ENCODE measurements at places on chromosomes 2 and 18. TPM values are rescaled to one million over a fixed set of nuclear protein-coding genes. Genes with fewer than 3 reads are reported as not detected.

The ESCO1 gene
- 17.0 TPM for total RNA-seq

The CNTNAP5 gene
- not detected for total RNA-seq

The FSIP2 gene
- total RNA-seq, result 1.3 TPM

The C1QL2 gene
- total RNA-seq, result not detected

The TMEM200C gene
- 0.94 TPM for total RNA-seq

The GPR39 gene
- 0.31 TPM for total RNA-seq

The DYSF gene
- 21.8 TPM for total RNA-seq

The DTNA gene
- total RNA-seq, result 81.8 TPM

The PTPRN gene
- 0.58 TPM for total RNA-seq

The AQP4 gene
- total RNA-seq, result 0.27 TPM

DNA sequence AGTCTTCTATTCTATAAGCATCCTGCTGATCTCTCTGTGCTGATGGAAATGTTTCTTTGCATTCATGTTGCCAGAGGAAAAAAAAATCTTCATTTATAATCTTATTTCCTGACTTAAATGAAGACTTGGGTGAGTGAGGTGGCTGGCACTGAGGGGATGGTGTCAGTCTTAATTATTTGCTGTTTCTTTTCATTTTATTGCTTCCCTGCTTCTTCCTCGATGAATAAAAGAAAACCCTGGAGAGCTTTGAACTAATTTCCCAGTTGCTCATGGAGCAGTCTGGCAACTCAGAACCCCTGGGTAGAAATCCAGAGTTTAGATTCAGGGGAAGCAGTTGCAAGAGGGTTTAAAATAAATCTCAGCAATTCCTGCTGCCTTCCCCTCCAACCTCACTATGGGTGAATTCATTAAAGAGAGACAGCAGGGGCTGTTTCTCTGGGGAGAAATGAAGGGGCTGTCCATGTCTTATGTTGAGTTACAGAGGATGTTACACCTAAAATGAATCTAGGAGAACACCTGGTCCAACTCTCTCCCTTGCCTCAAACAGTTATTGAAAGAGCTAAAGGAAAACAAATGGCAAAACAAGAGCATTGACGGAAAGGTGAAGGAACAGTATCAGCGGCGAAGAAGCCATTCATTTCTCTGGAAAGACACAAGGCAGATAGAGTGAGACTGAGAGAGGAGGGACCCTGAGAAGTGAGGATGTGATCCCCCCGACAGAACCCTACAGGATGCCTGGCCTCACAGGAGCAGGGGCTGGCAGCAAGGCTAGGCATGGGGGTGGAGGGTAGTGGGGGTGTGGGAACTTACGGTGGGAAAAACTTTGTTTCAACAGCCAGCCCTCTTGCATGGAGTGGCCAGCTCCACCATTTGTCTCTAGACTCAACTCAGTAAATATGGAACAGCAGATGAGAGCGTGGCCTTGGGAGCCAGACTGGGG, 41.0 kb downstream of the SP110 start:
- no peak for DNase-seq

GRCh38 chr18:47552783-47553182, 301.3 kb upstream of the SKOR2 start:
- DNase-seq, result no peak

DNA sequence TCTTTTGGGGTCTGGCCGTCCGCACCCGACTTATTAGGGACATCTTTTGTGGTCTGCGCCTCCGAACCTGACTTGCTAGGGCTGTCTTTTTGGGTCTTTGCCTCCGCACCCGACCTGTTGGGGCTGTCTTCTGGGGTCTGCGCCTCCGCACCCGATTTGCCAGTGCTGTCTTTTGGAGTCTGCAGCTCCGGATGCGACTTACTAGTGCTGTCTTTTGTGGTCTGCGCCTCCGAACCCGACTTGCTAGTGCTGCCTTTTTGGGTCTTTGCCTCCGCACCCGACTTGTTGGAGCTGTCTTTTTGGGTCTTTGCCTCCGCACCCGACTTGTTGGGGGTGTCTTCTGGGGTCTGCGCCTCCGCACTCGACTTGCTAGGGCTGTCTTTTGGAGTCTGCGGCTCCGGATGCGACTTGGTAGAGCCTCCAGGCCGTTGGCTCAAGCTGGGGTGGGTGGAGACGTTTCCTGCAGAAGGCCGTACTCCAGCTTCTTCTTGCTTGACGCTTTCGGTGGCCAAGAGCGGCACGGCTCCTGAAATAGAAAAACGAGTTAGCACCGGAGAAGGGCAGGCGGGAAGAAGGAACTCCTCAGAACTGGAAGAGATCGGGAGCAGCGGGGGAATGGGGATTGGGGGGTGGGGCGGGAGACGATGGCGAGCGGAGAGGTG, 498 bp downstream of the TGOLN2 start:
- DNase-seq, result peak; percentile 75

DNA sequence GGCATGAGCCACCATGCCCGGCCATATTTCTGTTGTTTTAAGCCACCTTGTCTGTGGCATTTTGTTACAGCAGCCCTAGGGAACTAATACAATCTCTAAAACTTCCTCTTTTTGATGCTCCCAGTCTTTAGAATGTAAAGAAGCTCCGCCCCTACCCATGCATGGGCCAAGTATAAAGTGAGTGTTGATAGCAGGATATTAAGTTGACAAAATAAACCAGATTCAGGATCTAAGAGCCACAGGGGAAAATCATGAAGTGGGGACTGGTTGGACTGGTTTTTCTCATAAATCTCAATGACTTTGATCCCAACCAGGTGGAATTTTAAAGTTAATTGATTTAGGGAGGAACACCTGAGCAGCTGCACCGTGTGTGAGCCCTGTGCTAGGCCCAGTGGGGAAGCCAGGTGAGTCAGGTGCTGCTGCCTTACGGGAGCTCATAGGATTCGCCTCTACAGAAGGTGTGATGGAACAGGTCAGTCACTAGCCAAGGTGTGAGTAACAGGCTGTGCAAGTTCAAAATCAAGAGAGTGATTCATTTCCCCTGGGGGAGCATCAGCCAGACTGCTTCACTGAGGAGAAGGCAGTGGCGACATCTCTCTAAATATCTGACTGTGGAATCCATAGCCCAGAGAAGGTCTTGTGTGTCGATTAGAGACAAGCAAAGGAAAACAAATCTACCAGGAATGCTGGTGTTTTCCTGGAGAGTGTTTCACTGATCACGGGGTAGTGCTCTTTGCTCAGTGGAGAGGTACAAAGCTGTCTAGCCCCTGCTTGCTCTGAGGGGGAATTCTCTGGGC, 63.0 kb upstream of the MSH2 start:
- no peak for DNase-seq

DNA sequence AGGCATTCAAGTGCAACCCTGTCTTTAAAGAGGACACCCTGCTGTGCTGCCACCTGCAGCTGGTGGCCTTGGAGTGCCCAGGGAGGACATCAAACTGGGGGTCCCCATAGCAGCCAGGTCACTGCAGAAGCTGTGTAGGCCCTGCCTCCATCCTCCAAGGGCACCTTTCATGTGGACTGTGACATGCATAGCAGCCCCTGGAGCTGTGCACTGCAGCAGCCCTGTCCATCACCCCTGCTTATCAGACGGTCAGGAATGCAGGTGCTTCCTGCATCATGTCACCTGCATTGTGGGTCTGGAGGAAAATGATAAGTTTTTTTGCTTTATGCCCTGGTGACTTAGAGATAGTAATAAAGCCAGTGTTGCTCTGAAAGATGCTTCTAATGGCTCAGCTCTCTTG, 155.7 kb downstream of the DYSF start:
- DNase-seq, result peak; percentile 26

DNA sequence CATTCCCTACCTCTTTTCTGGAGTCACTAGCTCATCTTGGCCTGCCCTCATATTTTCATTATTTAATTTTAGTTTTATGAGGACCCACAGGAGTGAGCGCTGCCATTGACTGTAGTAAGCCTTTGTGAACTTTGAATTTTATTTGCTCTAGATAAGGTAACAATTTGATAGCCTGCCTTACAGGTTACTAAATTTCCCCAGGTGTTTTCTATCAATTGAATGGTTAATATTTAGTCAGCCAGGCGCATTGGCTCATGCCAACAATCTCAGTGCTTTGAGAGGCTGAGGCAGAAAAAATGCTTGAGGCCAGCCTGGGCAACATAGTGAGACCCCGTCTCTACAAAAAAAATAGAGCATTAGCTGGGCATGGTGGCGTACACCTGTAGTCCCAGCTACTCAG, 50.2 kb downstream of the DAW1 start:
- no peak for DNase-seq

DNA sequence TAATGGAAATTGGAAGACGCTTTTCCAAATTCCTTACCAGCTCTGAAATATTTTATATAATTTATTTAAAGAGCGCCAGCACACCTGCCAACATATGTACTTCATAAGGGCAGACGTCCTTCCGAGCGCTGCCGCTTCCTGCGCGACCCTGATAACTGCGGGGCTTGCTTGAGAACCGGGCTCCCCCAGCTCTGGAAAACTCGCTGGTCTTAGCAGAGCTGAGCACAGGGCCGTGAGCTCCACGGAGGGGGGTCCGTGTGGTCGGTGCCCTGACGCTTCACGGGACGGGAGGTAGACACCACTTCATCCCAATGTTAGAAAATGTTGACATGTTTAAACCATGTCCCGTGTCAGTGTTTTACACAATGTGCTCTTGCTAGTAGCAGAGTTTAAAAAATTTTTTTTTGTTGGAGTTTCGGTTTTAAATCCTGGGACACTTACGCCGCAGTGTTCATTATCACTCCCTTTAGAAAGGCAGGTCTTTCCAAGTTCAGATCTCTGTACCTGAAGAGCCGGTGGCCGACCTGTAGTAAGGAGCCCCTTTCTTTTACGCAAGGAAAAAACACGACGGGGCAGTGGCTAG, 1.6 kb downstream of the NFATC1 start:
- peak; percentile 59 for DNase-seq

GRCh38 chr2:36348721-36349120, 6.9 kb upstream of the CRIM1 start:
- DNase-seq, result no peak

DNA sequence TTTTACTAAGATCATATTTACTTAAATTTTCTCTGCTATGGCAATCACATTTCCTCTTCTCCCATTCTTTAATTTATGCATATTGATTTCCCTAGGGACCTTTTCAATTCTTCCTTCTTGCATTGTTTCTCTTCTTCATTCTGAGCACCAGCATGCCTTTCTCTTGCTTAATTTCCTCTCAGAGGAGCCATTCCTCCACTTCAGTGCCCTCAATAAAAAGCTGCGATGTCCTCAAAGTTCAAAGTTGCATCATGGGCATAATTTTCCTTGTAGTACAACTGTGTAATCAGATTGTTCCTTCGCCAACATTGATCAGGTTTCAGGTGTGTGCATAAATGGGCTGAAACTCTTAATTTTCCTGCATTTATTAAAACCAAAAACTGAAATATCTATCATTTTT, 21.8 kb upstream of the CD226 start:
- no peak for DNase-seq

DNA sequence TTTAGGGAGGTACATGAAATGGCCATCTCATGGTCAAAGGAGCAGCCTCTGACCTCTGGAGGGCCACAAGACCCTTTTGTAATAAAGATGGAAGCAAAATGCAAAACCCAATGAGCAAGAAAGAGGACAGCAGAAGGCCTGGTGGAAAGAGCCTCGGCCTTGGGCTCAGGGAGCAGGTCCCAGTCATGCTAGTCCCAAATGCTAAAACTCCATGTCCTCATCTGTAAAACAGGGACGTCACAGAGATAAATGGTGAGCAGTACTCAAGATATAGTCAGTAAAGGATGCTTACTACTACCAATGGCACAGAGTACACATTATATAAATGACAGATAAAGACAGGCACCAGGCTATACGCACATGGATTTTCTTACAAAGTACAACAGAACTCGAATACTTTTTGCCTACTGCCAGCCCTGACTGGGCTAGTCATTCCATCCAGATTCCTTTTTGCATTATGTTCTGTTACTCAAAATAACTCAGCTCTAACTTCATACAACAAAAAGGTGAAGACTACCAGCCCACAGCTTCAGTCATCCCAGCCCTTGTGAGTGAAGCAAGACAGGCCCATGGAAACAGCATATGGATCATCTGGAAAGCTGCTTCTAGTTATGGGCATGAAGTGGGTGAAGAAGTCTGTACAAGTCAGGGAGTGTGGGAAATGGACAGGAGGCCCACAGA, 64.9 kb upstream of the TFCP2L1 start:
- DNase-seq, result no peak

DNA sequence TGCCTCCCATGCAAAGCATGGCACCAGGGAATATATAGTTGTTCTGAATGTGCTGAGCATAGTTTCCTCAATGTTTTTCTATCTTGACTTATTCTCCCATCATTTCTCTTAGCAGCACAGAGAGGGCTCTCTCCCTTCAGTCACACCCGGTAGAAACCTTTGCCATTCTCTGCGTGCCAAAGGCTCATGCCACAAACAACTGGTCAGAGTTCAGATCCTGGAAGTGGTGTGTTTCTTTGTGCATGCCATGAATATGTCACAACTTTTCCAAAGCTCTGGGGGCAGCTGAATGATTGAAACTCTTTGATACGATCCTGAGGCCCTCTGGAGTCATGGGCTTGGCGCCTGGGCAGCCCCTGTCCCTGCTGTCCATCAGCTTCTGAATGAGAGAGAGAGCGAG, 28.0 kb upstream of the EDAR start:
- no peak for DNase-seq

- no peak for DNase-seq
Observed at GRCh38 chr18:42659187-42659586, 456.3 kb downstream of the RIT2 start.

GRCh38 chr2:121529439-121530211, 1.1 kb upstream of the RNU4ATAC start:
- DNase-seq, result peak; percentile 83

DNA sequence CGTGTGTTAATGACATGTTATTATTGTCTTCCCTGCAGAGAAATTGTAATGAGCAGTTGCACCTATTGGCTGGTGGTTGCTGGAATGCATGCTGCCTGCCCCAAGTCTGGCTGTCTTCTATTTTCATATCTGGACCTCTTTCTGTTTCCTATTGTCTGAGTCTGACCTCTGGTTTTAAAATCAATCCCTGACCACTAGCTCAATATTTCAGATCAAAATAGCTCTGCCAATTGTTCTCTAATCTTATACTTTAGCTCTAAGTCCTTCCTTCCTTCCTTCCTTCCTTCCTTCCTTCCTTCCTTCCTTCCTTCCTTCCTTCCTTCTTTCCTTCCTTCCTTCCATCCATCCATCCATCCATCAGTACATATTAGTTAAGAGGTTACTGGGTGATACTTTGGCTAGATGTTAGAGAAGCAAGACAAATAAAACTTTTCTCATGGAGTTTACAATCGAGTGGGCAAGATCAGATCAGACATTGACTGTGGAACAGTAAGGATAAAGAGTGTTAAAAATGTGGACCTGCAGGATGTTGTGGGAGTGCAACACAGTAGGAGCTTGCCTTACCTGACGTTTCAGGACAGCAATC, 417.1 kb downstream of the SOCS6 start:
- DNase-seq, result no peak

- peak; percentile 83 for DNase-seq
Observed at GRCh38 chr2:66305718-66306117, 129.2 kb upstream of the MEIS1 start.

- peak; percentile 45 for DNase-seq
Observed at GRCh38 chr2:20621366-20622295, 29.3 kb downstream of the HS1BP3 start.

GRCh38 chr2:219638948-219639755, 11.7 kb downstream of the SLC4A3 start:
- no peak for DNase-seq

GRCh38 chr2:39731546-39731945, 47.5 kb downstream of the THUMPD2 start:
- no peak for DNase-seq

All from sciatic nerve (tissue), 2 donors.